Activated CD4-positive, alpha-beta T cell treated with anti-CD3 and anti-CD28 coated beads, Interleukin-2, amount 50 U/mL, for 1 hour (primary cell): ENCODE measurements at places on chromosomes 7 and 10.

DNA sequence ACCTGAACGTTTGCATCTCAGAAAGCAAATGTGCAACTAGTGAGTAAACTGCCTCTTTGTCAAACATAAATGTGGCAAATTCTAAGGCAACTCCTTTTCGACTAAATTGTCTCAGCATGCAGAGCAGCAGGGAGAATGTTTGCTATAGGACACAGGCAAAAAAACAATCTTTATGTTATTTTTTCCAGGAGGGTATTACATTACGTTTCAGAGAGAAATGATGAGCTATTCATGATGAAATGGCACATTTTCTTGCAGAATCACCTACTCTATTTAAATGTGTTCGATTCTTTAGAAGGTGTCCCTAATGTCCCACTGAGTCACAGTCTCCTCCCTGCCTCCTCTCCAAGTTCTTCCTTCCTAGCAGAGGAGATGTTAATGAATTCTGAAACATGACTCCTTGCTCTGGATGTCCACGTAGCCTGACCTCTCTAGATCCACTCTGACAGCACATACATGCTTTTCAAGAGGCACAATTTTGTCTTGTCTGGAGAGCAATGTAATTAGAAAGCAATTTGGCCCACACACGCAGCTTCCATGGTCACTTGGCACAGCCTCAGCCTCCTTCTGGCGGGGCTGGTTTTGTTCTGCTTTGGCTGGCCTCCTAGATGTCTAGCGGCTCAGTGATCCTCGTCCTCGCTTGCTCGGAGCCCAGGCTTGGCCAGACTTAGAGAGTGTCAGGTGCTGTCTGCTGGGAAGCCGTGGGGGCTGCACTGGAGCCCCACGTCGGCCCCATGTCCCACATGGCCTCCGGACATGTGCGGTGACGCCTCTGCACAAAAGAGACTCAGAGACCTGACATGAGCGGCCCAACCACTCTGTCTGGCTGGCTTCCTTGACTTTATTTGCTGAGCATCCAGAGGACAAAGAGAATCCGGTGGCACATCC lies 125.7 kb upstream of the ZNF438 start:
- DNase-seq: no peak

DNA sequence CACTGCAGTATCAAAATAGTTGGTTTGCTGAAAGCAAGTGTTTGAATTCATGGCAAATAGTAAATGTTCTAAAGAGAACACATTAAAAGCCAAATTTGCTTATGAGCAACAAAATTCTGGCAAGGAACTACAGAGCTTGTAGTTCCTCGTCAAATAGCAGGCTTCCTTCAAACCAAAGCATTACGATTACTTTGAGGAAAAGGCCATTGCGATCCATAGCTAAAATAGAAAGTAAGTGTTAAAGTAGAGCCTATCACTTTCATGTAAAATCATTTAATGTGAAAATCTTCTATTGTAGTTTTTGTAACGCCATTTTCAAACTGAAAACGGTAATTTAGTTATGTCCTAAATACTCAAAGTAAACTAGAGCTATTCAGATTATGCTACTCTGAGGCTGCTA lies 20.1 kb downstream of the CACNA2D1 start:
- DNase-seq: no peak

- DNase-seq: no peak
Observed at GRCh38 chr10:67609996-67610793, 85.8 kb downstream of the CTNNA3 start.

DNA sequence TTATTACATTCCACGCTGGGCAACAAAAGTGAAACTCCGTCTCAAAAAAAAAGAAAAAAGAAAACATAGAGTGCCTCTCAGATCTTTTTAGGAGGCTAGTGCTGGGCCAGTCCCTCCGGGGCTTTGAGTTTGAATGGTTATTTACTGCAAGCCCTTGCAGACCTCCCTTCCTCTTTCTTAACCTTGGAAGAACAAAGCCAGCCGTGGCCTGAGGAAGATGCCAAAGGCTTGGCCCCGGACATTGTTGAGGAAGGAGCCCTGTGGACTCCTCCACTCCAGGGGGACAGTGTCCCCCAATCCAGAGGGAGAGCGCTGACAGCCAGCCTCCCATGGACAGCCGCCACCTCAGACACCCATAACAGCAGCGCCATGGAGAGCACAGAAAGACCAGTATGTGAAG lies 5.0 kb downstream of the TSPAN33 start:
- no peak for DNase-seq

DNA sequence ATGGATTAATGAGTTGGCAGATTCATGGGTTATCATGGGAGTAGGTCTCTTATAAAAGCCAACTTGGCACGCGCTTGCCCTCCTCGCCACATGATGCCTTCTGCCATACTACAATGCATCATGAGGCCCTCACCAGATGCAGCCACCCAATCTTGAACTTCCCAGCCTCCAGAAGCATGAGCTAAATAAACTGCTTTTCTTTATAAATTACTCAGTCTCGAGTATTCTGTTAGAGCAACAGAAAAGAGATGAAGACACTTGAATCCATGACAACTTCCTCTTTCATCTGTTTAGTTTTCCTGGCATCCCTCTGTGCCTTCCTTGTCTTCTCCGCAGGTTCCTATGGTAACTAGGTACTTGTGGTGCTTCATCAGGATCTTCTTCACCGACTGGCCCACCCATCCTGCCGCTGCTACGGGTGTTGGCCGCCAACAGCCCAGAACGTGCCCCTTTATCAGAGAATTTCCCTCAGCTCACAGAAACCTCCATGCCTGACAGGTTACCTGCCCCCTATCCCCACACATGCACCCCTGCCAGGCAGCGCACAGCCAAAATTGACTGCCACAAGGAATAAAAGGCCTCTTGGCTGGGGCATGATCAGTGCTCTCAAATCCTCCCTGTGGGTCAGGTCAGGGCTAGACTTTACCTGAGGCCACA lies 28.0 kb upstream of the PPIF start:
- DNase-seq: no peak

GRCh38 chr7:148962823-148963582 lies 65.3 kb downstream of the PDIA4 start:
- peak; percentile 61 for DNase-seq

DNA sequence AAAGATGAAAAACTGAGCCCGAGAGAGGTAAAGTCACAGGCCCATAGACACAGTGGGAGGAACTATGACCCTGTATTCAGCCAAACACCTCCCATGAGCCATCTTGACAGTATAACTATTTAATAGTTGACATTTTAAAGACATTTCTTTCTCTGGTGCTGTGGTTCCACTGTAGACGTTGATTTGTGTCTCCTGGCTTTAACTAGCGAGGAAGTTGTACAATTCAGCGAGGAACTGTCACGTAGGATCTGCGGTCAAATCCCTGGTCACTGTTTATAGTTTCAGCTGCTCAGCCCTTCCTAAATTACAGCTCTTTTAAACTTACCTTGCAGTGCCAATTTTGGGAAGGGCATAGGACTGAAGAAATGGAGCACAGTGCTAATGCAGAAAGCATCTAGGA lies 7.1 kb upstream of the CELF2 start:
- DNase-seq: no peak

GRCh38 chr7:140679186-140679585 lies 6.4 kb downstream of the ADCK2 start:
- DNase-seq: no peak

DNA sequence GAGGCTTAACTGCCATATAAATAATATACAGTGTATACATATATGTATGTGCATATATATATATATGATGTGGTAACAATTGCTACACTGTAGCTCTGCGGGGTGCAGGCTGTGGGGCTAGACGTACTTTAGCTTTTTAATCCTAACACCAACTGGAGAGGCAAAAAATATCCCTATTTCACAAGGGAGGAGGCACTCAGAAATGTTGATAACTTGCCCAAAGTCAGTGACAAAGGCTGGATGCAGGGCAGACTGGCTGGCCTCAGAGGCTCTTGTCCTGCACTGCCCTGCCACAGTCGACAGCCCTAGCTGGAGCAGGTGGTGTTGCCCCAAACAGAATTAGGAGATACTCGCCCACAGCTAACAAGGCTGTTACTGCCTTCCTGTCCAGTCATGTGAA lies 1.5 kb upstream of the RELN start:
- no peak for DNase-seq

- no peak for DNase-seq
Observed at GRCh38 chr10:60271319-60272040, 118.2 kb downstream of the ANK3 start.

DNA sequence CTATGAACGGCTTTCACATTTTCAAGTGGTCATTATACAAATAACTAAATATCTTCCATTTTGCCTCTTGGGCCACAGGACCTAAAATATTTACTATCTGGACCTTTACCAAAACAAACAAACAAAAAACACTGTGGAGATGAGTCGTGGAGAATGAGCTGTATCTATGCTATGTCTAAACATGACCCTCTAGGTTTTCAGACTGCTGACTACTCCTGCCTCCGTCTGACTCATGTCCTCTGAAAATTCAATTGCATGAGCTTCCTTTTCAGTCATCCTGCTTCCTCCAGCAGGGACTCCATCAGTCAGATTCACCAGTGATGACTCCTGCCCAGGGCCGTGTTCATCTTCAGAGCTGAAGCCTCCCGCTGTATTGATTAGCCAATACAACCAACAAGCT lies 96.8 kb downstream of the COL28A1 start:
- DNase-seq: no peak

DNA sequence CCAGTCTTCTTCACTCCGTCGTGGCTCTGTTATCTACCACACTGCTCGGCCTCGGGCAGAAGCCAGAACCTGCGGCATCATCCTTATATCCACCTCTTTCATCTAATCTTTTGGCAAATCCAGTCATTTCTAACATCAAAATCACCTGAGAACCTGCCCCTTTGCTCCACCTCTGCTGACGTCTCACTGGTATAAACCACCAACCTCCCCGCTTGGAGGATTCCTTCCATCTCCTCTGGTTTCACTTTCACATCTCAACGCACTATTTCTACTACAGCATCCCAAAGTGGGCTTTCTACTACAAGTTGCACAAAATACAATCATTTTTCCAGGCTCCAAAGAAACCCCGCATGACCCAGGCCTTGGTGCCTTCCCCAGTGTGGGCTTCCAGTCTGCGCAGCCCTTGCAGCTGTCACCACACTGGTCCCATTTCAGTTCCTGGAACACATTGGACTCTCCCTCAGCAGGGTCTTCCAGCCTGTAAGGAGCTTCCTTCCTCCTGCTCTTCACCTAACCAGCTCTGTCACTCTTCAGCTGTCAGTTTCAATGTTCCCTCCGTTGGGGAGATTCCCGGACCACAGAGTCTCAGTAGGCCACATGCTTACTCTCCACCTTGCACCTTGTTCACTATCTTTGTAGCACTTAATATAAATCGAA lies 85.0 kb downstream of the PRKCQ start:
- peak; percentile 54 for DNase-seq

DNA sequence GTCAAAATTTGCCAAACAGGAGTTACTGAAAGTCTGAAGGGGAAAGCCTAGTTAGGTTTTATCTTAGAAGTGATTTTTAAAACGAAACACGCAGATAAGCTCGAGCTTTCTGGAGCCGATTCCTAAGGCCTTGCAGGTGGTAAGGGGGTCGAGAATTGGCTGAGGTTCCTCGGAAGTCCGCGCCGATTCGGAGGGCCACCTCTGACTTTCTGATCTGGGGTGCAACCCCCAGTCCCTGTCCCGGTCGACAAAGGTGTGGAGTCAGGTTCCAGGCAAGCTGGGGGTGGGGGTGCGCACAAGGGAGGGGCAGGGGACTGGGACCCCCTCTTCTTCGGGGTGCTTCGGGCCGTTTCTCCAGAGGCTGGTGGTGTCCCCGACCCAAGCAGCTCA lies 701 bp upstream of the CUL1 start:
- DNase-seq: no peak

- DNase-seq: no peak
Observed at GRCh38 chr10:95247881-95248583, 42.8 kb downstream of the PDLIM1 start.
